Natural killer cell (primary cell): ENCODE measurements at places on chromosomes 7 and 10. TPM values are rescaled to one million over a fixed set of nuclear protein-coding genes. Genes with fewer than 3 reads are reported as not detected.

Gene CPXM2
- not detected for total RNA-seq

Gene CYP3A4
- total RNA-seq = not detected

Gene RELN
- not detected for total RNA-seq

DNA sequence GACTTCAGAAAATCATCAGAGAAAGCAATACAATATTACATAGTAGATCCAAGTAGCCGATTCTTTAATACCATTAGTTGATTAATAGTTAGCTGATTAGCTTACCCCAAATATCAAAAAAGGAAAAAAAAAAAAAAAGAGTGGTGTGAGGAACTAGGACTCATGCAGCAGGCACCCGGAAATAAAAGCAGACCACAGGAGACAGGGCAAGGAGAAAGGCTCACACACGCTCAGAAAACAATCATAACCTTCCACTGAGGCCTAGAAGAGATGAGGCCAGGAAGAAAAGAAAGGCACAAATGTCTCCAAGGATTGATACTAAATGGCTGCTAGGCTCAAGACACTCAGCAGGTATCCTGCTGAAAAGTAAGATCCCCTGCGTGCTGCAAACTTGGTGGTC is 25.9 kb downstream of the TRDMT1 start:
- peak overlapping the region; percentile 28 for H3K27ac ChIP-seq
- H3K36me3 ChIP-seq = no peaks in the 10 kb centered on the region
- peaks cover 4% of the 10 kb centered on the region for H3K4me1 ChIP-seq
- no peak for DNase-seq
- H3K27me3 ChIP-seq = no peaks in the 10 kb centered on the region

DNA sequence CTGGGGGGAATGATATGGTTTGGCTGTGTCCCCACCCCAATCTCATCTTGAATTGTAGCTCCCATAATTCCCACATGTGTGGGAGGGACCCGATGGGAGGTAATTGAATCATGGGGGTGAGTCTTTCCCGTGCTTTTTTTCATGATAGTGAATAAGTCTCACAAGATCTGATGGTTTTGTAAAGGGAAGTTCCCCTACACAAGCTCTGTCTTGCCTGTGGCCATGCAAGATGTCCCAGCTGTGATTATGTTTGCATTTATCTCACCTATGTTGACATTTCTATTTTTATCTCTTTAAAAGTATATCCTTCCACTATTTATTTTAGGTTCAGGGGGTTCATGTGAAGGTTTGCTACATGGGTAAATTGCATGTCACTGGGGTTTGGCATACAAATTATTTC is 323.9 kb upstream of the GLI3 start:
- H3K4me3 ChIP-seq = no peak overlapping the region
- no peaks in the 10 kb centered on the region for H3K4me1 ChIP-seq

- no peaks in the 10 kb centered on the region for H3K27me3 ChIP-seq
- DNase-seq = no peak
- H3K4me1 ChIP-seq = no peaks in the 10 kb centered on the region
- no peaks in the 10 kb centered on the region for H3K36me3 ChIP-seq
- no peak overlapping the region for H3K4me3 ChIP-seq
These were observed 119.0 kb downstream of the HTR7 start for GRCh38 chr10:90738885-90739284.

DNA sequence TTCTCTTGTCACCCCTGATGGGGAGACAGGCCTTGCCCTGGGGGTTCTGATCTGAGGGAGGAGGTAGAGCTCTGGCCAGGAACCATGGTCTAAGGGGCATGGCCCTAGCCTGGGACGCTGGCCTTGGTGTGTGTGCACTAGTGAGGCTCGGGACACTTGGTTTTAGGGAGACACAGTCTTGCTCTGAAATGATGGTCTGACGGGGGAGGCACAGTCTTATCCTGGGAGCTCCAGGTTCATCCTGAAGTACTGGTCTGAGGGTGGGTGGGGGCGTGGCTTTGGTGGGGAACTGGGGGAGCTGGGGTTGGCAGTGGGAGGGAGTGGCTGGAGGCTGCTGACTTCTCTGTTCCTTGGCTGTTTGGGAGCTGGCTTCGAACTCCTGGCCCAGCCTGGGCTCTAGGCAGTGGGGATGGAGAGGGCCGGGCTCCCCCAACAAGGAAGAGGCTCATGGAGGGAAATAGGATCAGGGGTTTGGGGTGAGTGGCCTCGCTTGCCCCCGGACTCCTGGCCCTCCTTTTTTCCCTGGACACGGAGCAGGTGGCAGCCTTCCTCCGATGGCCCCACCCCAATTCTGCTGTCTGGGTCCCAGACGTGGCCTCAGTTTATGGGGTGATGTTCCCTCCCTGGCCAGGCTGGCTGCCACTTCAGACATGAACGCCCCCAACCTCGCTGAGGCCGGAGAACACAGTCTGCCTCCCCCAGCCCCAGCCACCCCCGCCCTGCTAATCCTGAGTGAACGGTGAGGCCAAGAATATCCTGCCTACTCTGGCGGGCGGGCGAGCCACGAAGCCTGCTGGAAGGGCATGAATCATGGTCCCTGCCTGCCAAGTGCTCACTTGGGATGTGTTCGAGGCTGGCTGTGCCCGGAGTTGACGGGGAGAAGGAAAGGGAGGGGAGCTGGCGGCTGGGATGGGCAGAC is 43.5 kb downstream of the TMEM270 start:
- no peak overlapping the region for H3K4me3 ChIP-seq
- H3K27ac ChIP-seq = no peak overlapping the region
- H3K4me1 ChIP-seq = peaks cover 4% of the 10 kb centered on the region
- no peak for DNase-seq
- no peaks in the 10 kb centered on the region for H3K36me3 ChIP-seq

- H3K27ac ChIP-seq = no peak overlapping the region
- no peak overlapping the region for H3K4me3 ChIP-seq
- no peaks in the 10 kb centered on the region for H3K27me3 ChIP-seq
- no peaks in the 10 kb centered on the region for H3K4me1 ChIP-seq
These were observed 156.1 kb downstream of the WDR11 start for GRCh38 chr10:121007264-121007663.

- H3K36me3 ChIP-seq = no peaks in the 10 kb centered on the region
- DNase-seq = no peak
- no peak overlapping the region for H3K27ac ChIP-seq
- no peaks in the 10 kb centered on the region for H3K27me3 ChIP-seq
- H3K4me1 ChIP-seq = no peaks in the 10 kb centered on the region
These were observed 51.7 kb downstream of the HSPA12A start for GRCh38 chr10:116690356-116691322.

DNA sequence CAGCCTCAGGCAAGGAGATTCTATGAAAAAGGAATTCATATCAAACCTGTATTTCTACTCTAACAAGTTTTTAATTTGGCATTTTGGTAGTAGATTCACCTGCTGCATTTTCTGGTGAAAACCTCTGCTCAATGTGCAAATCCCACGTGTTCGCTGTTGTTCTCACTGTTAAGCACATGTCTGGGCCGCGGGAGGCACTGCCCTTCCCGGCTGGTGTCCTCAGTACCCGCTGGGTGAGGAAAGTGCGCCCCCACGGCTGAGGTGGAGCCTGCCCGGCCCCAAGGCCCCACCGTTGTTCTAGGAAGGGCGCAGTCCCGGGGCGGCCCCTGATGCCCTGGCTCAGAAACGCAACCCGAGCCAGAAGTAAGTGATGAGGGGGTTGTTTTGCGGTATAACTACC is 193.4 kb upstream of the VWC2 start:
- H3K4me3 ChIP-seq = no peak overlapping the region
- no peaks in the 10 kb centered on the region for H3K4me1 ChIP-seq
- no peak for DNase-seq
- H3K27me3 ChIP-seq = no peaks in the 10 kb centered on the region
- H3K36me3 ChIP-seq = no peaks in the 10 kb centered on the region

GRCh38 chr7:99301496-99301895 is 24.2 kb upstream of the ARPC1A start:
- no peak overlapping the region for H3K4me3 ChIP-seq
- no peaks in the 10 kb centered on the region for H3K4me1 ChIP-seq
- no peak overlapping the region for H3K27ac ChIP-seq

- DNase-seq = peak; percentile 20
- H3K36me3 ChIP-seq = no peaks in the 10 kb centered on the region
These were observed 28.7 kb downstream of the VTI1A start for GRCh38 chr10:112475575-112476218.

DNA sequence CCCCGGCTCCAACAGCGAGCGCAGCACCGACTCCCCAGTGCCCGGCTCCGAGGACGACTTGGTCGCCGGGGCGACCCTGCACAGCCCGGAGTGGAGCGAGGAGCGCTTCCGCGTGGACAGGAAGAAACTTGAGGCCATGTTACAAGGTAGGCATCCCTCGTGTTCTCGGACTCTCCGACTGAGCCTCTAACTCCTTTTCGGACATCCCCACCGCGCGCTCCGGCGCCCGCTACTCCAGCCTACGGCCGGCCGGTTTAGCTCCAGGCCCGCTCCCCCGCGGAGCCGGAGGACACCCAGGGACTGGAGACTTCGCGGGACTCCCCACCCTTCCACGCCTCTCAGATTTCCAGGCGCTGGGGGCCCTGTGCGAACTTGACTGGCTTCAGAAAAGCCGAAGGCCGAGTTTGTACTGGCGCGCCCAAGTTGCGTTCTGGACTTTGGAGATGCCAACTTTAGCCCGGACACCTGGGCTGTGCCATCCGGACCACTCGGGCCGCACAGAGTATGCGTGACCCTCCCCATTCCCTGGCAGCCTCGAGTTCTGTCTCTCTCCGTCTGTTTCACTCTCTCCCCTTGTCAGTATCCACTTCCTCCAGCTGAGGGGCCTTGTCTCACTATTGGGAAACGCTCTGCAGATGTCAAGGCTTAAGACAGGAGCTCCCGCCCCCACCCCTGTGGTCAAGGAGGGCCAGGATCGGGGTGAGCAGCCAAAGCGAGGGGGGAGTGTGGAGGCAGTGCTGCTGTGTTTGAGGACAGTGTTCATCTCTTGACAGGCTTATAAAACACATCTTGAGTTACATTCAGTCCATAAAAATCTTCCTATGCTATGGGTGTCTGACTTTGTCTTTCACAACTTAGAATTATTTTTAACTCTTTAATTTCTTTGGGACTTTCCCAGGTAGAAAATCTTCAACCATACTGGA is 777 bp downstream of the BICC1 start:
- H3K36me3 ChIP-seq = no peaks in the 10 kb centered on the region
- peaks cover 7% of the 10 kb centered on the region for H3K4me1 ChIP-seq
- H3K27ac ChIP-seq = no peak overlapping the region
- H3K4me3 ChIP-seq = peak overlapping the region; percentile 44
- DNase-seq = no peak

DNA sequence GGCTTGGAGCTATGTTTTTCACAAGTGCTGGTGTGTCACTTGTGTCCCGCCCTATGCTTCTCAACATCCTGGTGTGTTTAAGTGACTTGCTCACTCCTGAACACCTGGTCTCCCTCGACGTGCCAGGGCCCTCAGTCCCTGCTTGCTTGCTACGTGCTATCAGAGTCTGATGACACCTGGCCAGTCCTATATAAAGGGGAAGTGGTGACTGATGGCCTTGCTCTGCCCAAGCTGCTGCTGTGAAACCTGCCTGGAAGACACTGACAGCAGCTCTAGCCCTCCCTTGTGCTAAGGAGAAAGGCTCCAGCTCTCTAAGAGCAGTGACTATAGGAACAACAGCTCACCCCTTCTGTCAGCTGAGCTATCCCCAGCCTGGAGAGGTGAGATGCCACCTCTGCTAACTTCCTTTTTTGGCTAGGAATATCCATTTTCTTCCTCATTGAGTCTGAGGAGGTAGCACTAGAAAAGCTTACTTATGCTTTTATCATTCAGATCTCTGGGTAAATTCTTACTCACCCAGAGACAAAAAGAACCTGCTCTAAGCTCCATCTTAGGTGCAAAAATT is 77.2 kb upstream of the PLXNA4 start:
- H3K27me3 ChIP-seq = no peaks in the 10 kb centered on the region
- DNase-seq = no peak
- peaks cover 10% of the 10 kb centered on the region for H3K4me1 ChIP-seq
- H3K4me3 ChIP-seq = no peak overlapping the region
- no peaks in the 10 kb centered on the region for H3K36me3 ChIP-seq
- no peak overlapping the region for H3K27ac ChIP-seq

DNA sequence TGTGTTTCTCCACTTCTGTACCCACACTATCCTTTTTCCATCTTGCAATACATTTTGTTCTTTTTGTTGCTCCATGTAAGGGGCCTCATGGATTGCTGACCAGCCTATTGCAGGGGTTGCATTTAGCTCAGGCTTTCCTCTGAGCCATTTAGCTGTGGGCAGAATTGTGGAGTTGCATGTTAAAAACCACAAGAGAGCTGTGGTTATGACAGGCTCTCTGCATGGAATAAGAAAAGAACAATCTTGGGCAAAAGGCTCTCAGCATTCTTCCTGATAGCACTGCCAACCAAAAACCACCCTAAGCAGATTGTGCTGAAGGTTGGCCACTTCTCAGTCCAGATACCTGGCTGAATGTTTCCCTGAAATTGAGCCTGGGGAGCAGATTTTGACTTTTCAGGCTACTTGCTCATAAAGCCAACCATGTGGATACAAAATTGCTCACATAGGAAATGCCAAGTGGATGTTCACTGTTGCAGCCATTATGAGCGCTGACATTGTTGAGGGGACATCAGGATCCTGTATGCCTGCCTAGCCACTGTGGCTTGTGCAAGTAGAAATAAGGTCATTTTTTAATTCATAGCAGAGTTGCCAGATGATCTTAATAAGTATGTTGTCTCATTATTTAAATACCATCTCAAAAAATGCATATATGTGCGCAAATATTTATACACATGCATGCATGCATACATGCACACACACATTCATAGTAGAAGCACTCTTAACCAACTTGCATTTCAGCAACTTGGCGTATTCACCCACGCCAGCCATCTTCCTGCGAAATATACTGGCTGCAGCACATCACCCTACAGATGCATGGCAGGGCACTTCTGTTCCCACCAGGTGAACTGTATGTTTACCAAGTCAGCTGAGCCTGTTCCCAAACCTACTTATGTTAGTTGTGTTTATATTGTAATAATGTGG is 695.4 kb downstream of the LRMDA start:
- H3K27me3 ChIP-seq = no peaks in the 10 kb centered on the region
- H3K27ac ChIP-seq = no peak overlapping the region
- no peak for DNase-seq
- H3K4me3 ChIP-seq = no peak overlapping the region
- H3K4me1 ChIP-seq = no peaks in the 10 kb centered on the region

- peak; percentile 59 for DNase-seq
- no peaks in the 10 kb centered on the region for H3K27me3 ChIP-seq
- peaks cover 8% of the 10 kb centered on the region for H3K4me1 ChIP-seq
- H3K36me3 ChIP-seq = no peaks in the 10 kb centered on the region
- H3K4me3 ChIP-seq = no peak overlapping the region
These were observed 12.3 kb upstream of the SNX10 start for GRCh38 chr7:26279405-26279804.

DNA sequence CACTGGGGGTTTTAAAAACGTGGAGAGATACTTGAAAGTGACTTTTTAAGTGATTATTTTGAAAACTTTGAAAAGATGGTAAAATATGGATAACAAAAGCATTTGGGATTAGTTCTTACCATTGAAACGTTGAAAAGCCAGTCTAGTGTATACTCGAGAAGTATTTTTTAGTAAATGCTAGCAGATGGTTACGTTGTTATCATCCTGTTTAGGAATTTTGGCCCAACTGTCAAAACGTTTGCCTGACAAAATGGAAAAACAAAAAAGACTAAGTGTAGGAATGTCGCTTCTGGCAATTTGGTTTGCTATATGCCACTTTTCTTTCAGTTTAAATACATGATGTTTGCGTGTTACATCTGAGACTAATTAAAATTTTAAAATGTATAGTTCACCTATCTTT is 1.2 kb downstream of the RBM33 start:
- peaks cover 12% of the 10 kb centered on the region for H3K36me3 ChIP-seq
- peak overlapping the region; percentile 93 for H3K4me3 ChIP-seq
- H3K4me1 ChIP-seq = peaks cover 16% of the 10 kb centered on the region
- DNase-seq = no peak
- no peaks in the 10 kb centered on the region for H3K27me3 ChIP-seq
